ENCODE measurements at places on chromosomes 1 and 21. TPM values are rescaled to one million over a fixed set of nuclear protein-coding genes. Genes with fewer than 3 reads are reported as not detected.

GRCh38 chr1:156228501-156228900, 13.5 kb upstream of the BGLAP start:
- DNase-seq: no peak

GRCh38 chr1:198640174-198640573, 1.3 kb downstream of the PTPRC start:
- DNase-seq: no peak

FCRL3 gene
- total RNA-seq: not detected

- DNase-seq: no peak
Observed at GRCh38 chr1:228862542-228863505, 127.5 kb downstream of the RHOU start.

CAMTA1 gene
- 153 TPM for total RNA-seq

- DNase-seq: peak; percentile 87
Observed at GRCh38 chr1:111739925-111740765, 950 bp upstream of the INKA2 start.

GRCh38 chr1:57229076-57229475, 194.8 kb downstream of the DAB1 start:
- no peak for DNase-seq

DNA sequence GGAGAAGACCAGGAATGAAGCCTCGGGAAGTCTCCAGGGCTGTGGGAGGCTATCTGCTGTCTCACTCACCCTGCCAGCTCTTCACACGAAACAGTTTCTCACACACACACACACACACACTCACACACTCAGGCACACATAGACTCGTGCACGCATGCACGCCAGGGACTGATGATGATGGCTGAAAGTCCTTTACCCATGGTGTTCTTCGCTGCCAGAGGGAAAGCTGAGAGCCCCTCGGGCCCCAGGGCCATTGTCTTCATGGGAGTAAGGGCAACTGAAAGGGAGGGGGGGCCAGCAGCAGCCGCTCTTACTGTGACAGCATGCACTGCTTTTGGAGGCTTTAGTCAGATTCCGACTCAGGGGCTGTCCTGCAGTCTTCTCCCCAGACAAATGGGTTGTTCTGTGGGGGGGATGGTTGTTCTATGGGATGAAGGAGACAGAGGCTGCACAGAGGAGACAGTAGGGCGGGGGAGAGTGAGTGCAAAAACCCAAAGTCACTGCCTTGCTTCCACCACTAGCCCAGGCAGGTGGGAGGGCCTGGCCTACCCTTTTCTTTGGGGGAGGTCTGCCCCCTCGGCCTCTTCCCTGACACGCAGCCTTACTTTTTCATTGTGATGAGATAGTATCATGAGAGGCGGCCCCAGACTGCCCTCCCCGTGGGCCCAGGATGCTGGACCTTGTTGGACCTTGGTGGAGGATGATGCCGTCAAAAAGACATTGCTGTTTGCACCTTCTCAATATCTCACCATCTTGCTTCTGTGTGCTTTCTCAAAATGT, 29.0 kb downstream of the STUM start:
- DNase-seq: no peak

- no peak for DNase-seq
Observed at GRCh38 chr1:216416488-216416887, 6.8 kb downstream of the USH2A start.

ANKRD34A gene
- total RNA-seq: 0.59 TPM

DNA sequence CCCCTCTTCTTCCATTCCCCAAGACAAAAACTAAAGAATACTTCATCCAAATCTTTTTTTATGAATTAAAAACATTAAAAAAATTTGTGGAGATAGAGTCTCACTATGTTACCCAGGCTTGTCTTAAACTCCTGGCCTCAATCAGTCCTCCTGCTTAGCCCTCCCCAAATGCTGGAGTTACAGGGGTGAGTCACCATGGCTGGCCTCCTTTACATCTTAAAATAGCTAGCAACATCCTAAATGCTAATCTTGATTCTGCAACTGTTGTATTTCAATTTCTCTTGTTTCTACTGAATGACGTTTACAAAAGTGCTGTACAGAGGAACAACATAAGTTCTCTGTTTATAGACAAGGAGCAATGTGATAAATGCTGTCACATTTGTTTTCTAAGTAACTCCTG, 483.5 kb downstream of the ADGRL2 start:
- no peak for DNase-seq

- no peak for DNase-seq
Observed at GRCh38 chr1:60697204-60697994, 385.0 kb upstream of the NFIA start.

GPR3 gene
- 0.24 TPM for total RNA-seq

DNA sequence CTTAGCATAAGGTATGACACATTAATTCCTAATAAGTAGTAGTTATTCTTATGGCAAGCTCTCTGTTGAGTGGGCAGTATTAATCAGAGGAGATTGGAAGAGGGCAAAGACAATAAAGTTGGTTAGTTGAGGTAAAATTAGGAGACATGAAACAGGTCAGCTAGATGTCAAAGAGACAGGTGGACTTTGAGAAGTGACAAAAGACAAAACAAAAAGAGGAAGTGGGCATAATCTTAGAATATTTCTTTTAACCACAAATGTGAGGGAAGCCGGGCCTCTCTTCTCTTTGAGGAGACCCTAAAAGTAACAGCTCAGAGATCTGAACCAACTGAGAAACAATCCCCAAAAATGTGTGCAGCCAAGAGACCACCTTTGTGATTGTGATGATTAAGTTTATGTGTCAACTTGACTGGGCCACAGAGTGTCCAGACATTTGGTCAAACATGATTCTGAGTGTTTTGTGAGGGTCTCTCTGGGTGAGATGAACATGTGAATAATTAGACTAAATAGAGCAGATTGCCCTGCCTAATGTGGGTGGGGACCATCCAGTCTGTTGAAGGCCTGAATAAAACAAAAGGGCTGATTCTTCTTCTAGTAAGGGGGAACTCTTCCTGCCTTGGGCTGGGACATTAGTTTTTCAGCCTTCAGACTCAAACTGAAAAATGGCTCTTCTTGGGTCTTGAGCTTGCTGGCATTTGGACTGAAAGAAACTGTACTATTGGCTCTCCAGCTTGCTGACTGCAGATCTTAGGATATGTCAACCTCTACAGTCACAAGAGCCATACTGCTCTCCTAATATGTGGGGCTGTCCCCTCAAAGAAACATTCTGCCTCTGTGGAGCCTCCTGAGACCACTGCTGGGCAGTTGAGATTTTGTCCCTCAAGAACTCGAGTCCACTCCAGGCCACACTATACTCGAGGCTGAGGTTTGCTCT, 40.0 kb downstream of the FCRL5 start:
- no peak for DNase-seq

DNA sequence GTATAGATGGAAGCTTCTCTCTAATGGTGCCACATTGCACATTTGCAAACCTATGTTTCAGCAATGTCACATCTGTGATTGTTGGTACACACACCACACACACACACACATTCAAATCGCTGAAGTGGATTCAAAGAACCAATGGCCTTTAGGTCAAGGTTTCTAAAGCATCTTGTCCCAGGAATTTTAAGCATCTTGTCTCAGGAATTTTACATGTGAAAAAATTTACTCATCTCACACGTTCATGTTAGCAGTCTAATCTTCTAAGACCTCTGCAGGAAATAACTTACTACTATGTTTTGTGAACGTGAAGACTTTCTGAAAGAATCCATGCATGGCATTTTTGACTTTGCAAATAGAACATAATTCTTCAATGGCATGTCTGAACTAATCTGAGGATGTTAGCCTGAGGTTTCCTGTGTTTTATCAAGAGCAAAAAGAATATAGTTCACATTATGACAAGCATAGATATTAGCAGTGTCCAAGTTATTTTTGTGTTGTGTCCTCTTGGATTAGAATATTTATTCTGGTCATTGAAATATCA, 125.1 kb downstream of the CYYR1 start:
- DNase-seq: no peak

CD247 gene
- total RNA-seq: 0.54 TPM

ZNF692 gene
- total RNA-seq: 20.4 TPM

DNA sequence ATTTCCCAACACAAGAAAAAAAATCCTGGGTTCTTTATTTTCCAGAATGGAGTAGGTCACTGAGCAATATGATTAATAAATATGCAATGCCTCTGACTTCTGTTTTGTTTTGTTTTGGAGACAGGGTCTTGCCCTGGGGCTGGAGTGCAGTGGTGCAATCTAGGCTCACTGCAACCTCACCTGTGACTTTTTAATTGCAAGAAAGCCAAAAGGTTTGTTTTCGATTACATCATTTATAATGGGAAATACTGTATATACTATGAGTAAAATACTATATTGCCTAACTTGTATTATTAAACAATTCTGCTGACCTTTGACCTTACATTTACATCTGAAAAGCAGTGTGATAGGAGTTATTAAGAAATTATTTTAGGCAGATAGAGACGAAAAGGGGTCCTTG, 11.6 kb upstream of the CD46 start:
- no peak for DNase-seq

PROK1 gene
- not detected for total RNA-seq

DNA sequence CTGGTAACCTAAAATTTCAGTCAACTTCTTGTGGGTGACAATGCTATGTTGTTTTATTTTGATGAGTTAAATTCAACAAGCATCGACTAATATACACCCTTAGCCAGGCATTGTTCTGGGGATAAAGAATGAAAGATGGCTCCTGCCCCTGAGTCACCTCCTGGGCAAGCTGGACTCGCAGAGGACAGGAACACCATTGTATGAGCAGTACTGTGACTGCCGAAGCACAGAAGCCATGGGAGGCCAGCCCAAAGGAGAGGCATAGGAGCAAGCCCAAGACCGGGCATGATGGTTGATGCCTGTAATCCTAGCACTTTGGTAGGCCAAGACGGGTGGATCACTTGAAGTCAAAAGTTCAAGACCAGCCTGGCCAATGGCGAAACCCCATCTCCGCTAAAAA, 555.2 kb downstream of the OMA1 start:
- DNase-seq: no peak

- DNase-seq: peak; percentile 71
Observed at GRCh38 chr1:112803906-112804762, 89.0 kb upstream of the PPM1J start.

Data from Right ventricle myocardium superior (tissue), 1 donor.